ENCODE measurements at places on chromosomes 6 and 20.

GRCh38 chr20:62232194-62232593 lies 6.1 kb upstream of the OSBPL2 start:
- DNase-seq = no peak

DNA sequence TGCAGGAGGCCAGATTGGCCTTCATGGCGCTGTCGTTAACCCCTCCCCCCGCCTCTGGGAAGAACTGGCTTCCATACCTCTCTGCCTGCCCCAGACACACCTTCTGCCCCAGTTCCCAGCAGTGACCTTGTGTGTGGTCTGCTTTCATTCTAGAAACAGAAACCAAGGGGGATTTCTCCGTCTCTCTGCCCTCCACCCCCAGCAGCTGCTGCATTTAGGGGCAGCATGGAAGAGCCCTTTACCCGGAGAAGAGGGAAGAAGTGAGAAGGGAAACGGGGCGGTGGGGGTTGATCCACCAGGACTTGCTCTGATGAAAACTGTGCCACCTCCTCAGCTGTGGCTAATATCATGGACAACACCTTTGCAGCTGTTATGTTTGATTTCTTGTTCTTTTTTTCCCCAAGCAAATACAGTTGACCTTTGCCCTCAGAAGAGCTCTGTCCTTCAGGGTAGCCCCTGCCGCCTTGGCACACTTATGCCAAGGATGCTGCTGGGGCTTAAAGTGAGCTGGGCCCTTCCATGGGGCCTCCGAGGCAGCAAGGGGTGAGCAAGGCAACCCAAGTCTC lies 6.1 kb downstream of the GLP1R start:
- DNase-seq = no peak

- DNase-seq = no peak
These were observed 15.2 kb downstream of the VNN2 start for GRCh38 chr6:132742495-132742894.

- no peak for DNase-seq
These were observed 52.9 kb upstream of the MLN start for GRCh38 chr6:33856655-33857054.

DNA sequence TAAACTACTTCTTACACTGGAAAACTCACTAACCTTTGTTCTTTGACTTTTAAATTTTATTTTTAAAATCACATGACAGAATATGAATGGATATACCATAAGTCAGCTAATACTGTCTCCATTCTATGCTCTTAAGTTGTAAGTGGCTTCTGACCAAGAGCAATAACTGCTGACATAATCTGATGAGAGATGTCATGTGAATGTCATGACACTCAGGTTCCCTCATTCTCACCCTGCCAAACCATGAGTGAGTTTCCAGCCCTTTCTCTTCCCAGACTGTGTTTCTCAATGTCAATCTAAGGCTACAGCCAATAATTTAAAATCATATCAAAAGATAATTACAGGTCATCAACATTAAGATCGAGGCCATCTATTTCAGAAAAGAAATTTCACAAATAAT lies 39.7 kb downstream of the KIF16B start:
- no peak for DNase-seq

DNA sequence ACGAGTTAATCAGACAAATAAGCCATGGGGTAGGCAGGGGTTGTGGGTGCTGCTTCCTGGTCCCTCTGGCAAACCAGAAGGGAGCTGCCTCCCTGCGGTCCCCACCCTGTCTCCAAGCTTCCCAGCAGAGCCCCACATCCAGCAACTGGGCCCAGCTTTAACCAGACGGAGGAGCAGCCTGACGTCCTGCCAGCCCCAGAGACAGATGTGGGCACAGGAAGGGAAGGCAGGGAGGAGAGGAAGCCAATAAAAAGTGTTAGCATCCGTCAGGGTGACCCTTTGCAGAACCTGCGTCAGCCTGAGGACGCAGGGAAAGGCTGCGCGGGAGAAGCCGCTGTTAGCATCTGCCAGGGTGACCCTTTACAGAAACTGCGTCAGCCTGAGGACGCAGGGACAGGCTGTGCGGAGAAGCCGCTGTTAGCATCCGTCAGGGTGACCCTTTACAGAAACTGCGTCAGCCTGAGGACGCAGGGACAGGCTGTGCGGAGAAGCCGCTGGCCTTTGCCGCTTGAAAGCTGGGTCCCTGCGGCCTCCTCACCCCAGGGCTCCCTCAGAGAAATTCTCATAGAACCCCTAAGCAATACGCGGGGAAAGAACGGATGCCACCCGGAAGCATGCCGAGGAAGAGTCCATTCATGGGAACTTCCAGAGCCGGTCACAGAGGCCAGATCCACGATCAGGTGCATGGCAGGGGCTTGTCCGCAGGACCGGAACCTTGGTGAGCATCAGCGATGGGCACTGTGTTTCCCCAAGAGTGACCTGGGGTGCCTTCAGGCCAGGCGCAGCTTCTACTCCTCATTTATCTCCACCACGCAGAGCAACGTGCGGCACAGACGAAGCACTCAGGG lies 15.9 kb downstream of the DLL1 start:
- no peak for DNase-seq

DNA sequence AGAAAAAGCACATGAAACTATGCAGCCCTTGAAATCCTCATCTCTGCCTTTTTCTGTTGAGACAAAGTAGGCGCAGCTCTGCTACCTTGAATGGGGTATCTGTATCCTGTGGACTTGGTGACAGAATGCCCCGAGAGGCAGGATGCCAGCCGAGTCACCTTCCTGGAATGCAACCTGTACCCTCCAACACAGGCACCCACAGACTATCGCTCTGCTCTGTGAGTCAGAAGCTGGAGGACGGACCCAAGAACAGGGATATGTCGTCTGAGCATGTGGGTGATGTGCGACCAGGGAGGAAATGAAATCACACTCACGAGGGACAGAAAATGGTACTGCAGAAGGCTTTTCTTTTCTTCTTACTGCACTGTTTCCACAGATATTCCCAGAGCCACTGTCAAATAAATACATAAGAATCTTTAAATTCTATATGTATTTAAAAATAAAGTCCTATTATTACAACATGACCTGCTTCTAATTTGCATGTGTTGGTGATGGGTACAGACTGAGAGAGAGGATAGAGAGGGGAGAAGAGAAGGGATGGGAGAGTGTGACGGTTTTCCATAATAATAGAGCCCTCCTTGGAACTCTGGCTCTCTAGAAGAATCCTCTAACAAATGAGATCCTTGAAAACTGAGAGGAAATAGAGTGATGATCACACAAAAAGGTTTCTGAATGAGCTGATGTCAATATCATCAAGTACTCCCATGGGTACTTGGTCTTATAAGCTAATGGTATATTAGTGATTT lies 308.1 kb downstream of the FOXC1 start:
- no peak for DNase-seq

- no peak for DNase-seq
These were observed 369.4 kb upstream of the IMPG1 start for GRCh38 chr6:76441875-76442274.

GRCh38 chr20:37856932-37857660 lies 45.8 kb upstream of the VSTM2L start:
- DNase-seq = no peak

All from BE2C (cell line).